ENCODE measurements at places on chromosomes 4 and X.

GRCh38 chr4:141046255-141046654 lies 87.0 kb downstream of the RNF150 start:
- DNase-seq, result no peak

- no peak for DNase-seq
These were observed 102.2 kb downstream of the OR13H1 start for GRCh38 chrX:131646106-131646505.

GRCh38 chr4:43066415-43066814 lies 173.9 kb downstream of the GRXCR1 start:
- no peak for DNase-seq

GRCh38 chrX:429266-429825 lies 42.6 kb upstream of the PPP2R3B start:
- DNase-seq, result no peak

- DNase-seq, result no peak
These were observed 12.8 kb downstream of the SLC6A14 start for GRCh38 chrX:116449156-116449555.

All from NCI-H82 (cell line).